ENCODE measurements at places on chromosomes 6 and 20.

DNA sequence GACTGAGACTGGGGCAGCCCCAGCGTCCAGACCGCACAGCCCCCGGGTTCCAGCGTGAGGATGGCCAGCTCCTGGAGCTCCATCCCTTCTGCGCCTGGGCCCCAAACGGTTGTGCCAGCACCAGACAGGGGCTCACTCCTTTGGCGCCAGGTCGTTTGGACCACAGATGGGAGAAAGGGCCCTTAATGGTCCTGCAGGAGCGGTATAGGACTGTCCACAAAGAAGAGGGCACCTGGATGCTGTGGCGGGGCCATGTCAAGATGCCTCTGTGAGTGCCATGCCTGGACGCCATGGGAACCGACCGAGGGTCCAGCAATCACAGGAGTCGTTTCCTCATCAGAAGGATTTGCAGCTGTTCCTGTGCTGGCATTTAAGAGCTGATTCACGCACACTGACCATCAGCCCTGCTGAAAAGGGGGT, 82.7 kb downstream of the DLL1 start:
- no peak for DNase-seq

DNA sequence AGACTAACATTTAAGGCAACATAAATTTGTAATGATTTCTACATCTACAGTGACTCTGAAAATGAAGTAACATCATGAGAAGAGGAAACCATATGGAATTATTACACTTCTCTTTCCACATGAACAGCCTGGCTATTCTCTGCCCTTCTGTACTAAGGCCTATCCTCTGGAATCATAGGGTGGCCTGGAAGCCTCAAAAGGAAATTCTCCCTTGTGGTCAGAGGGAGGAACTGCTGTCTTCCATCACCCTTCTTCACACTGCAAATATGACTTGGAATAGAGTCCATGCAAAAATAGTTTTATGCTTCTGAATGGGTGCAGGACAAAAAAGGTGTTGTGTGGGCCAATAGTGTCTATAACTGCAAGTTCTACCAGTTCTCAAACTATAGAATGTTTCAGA, 44.6 kb upstream of the SH3BGRL2 start:
- DNase-seq: no peak

- no peak for DNase-seq
Measured at GRCh38 chr6:101851911-101852310, 458.4 kb downstream of the GRIK2 start.

DNA sequence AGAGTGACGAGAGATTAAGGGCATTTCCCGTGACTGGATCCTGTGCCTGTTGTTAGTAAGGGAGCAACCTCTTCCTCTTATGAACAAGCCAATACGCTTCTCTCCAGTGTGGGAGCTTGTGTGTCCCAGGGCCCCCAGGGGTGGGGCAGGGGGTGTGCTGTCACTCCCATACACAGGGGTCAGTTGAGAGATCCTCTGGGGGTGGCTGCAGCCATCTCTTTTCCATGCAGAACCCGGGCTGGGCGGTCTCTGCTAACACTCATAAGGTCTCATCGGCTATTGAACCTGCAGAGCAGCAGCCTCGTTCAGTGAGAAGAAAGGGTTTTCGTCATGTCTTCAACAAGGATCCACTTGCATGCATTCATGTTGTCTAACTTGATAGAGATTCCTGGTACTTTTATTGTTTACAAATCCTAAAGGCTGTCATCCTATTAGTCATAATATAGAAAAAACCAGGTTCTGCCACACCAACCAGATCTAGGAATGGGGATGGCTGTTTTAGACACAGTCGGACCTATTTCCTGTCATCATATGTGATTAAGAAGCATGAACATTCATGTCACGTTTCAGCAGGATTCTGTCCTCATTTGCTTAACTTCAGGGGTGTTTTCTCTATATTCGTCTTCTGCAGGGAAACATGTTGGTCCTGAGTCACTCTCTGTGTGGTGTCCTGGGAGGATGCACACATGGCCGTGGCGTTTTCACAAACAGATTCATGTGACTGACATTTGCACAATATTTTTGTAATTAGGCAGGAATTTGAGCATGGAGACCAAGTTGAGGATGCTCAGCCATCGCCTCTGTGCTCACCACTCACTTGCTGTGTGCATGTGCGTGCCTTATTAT, 13.3 kb upstream of the THBS2 start:
- no peak for DNase-seq

DNA sequence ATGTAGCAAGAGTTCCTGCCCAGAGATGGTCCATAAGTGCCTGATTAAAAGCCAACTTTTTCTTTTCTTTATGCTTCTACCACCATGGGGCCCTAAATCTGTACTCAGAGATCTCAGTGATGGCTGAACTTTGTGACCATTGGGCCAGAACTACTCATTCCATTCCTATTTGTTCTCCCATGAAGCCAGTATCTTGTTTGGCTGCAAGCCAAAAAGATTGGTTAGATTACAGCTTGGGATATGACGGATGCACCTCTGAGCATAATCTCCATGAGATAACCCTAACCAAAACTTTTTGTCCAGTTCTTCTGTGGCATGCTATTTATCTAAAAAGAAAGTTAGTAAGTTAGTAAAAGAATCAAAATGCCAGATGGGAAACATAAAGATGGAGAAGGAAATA, 72.2 kb downstream of the PLCB4 start:
- DNase-seq: no peak

DNA sequence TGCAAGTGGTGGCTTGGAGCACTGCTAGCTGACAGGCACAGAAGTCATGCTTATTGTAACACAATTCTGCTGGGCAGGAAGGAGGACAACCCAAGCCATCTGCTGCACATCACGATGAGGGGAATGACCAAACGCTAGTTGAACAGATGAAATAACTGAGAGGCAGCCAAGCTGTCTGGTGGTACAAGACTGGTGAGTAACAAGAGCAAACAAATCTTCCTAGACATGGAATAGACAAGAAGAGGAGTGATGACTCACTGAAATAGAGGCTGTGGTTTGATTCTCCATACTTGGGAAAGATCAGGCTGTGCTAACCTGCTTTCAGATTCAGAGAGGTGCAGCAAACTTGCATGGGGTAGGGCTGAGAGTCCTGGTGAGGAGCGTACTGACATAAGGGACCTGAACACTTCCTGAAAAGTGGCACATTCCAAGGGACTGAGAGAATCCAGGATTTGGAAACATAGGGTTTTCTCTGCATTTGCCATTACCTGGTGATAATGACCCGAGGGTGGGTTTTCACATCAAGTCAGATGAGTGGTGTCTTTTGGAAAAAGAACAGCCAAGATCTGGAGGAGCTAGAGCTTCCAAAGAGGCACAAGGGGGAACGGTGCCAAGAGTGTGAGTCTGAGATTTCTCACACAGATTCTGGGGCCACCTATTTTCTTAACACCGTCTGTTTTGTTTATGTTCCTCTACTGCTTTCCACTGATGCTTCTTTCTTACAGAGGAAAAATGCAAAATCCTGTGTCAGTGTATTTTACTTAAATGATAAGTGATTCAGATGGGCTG, 60.0 kb downstream of the PRL start:
- DNase-seq: no peak

- DNase-seq: no peak
Measured at GRCh38 chr20:45345104-45345936, 2.9 kb downstream of the SDC4 start.

DNA sequence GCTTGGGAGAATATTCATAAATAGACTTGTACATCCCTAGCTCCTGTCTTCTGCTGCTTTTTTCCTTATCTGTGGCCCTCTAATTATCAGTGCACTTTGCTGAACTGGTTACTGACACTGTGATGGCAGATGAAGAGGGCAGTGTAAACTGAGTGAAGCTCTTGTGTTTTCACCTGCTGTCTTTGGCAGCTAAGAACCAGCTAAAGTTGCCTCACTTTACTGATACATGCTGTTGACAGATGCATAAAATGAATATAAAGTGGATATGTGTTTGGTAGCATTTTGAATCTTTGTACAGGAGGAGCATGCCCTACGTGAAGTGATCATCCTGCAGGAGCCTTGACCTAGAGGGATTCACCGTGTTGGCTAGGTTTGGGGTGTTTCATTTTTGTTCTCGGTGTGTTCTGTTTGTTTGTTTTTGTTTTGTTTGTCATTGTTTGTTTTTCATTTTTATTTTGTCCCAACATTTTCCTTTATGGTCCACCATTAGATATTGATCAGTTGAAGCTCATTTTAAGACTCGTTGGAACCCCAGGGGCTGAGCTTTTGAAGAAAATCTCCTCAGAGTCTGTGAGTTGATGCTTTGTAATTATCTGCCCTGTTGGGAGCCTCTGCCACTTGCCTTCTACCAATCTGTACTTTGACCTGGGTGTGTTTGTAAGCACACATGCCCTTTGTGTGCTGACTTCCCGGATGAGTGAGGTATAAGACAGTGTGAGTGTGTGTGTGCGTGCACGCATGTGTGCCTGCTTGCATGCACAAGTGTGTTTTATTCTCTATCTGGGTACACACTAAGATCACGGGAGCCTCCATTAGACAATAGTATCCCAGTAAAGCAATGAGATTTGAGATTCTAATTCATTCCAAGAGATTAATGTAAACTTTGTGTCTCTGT, 34.6 kb upstream of the MAPK13 start:
- no peak for DNase-seq

DNA sequence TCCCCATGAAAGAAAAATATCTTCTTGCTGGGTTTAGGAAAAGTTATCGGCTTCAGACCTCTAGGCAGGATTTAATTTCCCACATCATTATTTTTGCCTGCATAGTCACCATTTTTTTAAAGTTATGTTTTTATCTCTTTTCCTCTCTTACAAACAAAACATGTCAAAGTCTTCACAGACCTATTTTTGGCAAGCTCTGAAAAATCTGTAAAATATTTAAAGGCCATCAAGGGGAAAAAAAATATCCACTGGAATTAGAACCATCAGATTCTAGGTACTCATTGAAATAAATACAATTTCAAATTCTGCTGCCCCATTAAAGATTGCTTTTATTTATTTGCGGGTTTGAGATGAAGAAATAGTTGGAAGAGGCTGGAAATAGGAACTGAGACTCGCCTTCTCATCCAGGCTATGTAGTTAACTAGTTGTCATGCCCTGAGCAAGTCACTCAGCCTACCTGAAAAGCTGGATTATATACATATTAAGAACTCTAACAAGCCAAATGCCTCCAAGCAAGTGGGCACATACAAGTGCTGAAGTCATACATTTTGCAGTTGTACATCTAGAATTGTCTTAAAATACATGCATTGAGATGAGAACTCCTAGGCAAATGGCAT, 101.7 kb upstream of the SASH1 start:
- no peak for DNase-seq

- no peak for DNase-seq
Measured at GRCh38 chr20:49852522-49853080, 40.0 kb downstream of the SLC9A8 start.

DNA sequence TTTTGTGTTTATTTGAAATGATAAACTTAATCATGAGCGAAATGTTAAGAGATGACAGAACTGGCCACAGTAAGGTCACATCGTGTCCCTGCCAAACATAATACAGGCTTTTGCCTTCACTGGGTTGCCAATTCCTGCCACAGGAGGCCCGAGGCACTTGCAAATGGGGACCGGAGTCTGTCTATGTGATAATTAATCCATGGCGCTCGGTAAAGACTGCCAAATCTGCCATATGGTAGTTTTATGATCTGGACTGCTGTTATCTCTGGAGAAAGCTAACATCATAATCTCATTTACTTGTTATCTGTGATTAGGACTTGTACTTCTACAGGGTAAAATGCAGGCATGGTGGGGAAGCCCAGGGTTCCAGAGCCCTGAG, 170.5 kb upstream of the TSHZ2 start:
- no peak for DNase-seq

DNA sequence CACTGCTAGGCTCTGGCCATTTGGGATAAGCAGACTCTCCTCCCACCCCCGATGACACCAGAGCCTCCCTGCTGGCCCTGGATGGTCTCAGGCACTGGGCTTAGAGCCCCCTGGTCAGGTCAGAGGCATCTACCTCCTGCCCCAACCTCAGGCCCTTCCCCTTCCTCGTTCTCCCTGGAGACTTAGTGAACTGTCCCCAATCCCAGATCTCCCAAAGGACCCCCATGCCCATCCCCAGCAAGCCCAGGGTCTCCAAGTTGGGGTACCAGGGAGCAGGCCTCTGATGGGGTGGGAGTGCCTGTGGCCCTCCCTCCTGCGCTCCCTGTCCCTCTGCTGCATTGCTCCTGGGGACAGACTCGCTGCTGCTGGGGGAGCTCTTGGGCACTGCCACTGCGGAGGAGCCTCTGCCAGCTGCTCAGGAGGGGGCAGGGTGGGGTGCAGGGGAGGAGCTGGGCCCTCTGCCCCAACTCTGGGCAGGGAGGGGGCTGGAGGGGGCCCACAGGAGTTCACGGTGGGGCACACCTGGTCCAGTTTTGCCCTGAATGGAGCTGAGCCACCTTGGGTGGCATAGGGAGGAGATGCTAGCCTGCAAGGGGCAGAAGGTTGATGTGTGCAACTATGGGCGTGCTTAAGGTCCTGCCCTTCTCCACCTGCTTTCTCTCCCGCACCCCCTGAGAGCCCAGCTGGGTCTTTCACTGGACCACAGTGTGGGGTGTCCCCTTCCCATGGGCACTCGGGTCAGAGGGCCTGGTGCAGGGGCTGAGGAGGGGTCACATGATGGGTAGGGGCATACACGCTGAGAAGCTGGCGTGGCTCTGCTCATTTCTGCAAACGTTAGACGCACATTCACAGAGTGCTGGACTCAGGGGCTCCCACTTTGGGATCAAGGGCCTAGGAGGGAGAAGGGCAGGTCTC, 40.4 kb downstream of the SPDEF start:
- DNase-seq: no peak

GRCh38 chr6:56259234-56260077, 12.1 kb upstream of the COL21A1 start:
- DNase-seq: no peak

DNA sequence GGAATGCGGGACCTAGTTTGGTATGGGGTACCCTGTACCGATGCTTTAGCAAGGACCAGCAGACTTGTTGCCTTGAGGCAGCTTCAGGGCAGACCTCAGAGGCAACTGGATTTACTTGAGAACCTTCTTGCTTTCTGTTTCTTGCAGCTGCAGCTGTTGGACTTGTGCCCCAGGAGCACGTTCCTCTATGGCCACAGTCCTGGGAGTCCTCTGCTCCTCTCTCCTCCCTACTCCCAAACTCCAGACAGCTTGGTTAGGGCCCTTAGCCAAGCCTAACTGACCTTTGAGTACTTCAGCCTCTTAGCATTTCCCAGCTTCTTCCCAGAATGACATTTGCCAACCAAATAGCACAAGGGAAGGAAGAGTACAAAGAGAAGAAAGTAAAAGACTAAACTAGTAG, 34.7 kb downstream of the GHRH start:
- DNase-seq: no peak

- no peak for DNase-seq
Measured at GRCh38 chr6:158257425-158257759, 54.9 kb upstream of the TULP4 start.

DNA sequence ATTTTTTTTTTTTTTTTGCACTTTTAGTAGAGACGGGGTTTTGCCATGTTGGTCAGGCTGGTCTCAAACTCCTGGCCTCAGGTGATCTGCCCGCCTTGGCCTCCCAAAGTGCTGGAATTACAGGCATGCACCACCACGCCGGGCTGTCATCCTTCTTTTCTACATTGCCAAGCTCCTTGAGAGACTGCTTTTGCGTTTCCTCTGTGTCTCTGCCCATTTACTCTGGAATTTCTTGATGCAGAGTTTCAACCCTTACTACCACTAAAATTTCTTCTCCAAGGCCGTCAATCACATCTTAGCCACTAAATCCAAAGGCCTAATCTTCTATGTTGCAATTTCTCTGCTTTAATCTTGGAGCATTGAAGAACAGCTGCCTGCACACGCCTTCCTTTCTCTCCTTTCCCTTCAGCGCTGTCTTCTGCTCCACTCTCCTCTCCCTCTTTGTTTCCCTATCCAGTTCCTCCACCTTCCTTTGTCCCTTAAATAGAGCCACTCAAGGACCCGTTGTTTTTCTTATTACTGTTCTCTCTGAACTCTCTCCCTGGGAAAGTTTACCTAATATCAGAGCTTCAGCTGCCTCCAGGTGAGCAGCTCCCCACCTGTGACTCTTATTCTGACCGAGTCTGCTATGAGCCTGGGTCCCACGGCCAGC, 98.8 kb downstream of the SLC35B3 start:
- DNase-seq: no peak
